Smooth muscle cell of the pulmonary artery (primary cell): ENCODE measurements at places on chromosomes 2 and 18. TPM values are rescaled to one million over a fixed set of nuclear protein-coding genes. Genes with fewer than 3 reads are reported as not detected.

TRIM54 gene
- total RNA-seq, result 0.10 TPM in 1 of 2 replicates, not detected in the other

MYCN gene
- total RNA-seq, result 0.07 TPM in 1 of 2 replicates, not detected in the other

TSPYL6 gene
- total RNA-seq, result not detected in 2 replicates

ABCG5 gene
- not detected in 2 replicates for total RNA-seq

FAM110C gene
- total RNA-seq, result 0.07 and 1.1 TPM in 2 replicates

PLB1 gene
- total RNA-seq, result 0.46 and 1.3 TPM in 2 replicates

GNLY gene
- total RNA-seq, result 0.07 TPM in 1 of 2 replicates, not detected in the other

TUBA4B gene
- total RNA-seq, result not detected in 2 replicates

HJURP gene
- 2.6 and 5.2 TPM in 2 replicates for total RNA-seq

SMYD1 gene
- total RNA-seq, result not detected in 2 replicates

POTEJ gene
- not detected in 2 replicates for total RNA-seq

KIAA2012 gene
- not detected in 2 replicates for total RNA-seq

HOXD9 gene
- total RNA-seq, result not detected in 2 replicates

ZNF521 gene
- total RNA-seq, result 17.5 and 20.7 TPM in 2 replicates

AUP1 gene
- 68.9 and 96.9 TPM in 2 replicates for total RNA-seq

TAF4B gene
- total RNA-seq, result 2.7 and 3.3 TPM in 2 replicates

THOC1 gene
- 26.1 and 26.2 TPM in 2 replicates for total RNA-seq

TNFAIP6 gene
- total RNA-seq, result 10.0 and 31.8 TPM in 2 replicates

MC2R gene
- total RNA-seq, result not detected in 2 replicates

GPC1 gene
- 150 and 191 TPM in 2 replicates for total RNA-seq

CD207 gene
- not detected in 2 replicates for total RNA-seq

NCL gene
- 148 and 236 TPM in 2 replicates for total RNA-seq

LIPG gene
- total RNA-seq, result 5.5 and 43.0 TPM in 2 replicates

FZD7 gene
- total RNA-seq, result 24.4 and 24.8 TPM in 2 replicates

CERS6 gene
- total RNA-seq, result 12.2 and 18.8 TPM in 2 replicates

TUBA3D gene
- total RNA-seq, result 0.10 TPM in 1 of 2 replicates, not detected in the other

SERPINB12 gene
- not detected in 2 replicates for total RNA-seq

ALLC gene
- not detected in 2 replicates for total RNA-seq

CHRNG gene
- total RNA-seq, result not detected in 2 replicates

LDLRAD4 gene
- total RNA-seq, result 0.39 and 1.8 TPM in 2 replicates

CCT4 gene
- 126 and 143 TPM in 2 replicates for total RNA-seq

EPB41L3 gene
- 0.69 and 3.6 TPM in 2 replicates for total RNA-seq

MFSD6 gene
- 4.6 and 12.9 TPM in 2 replicates for total RNA-seq

SCTR gene
- not detected in 2 replicates for total RNA-seq

IFT172 gene
- 38.3 and 43.3 TPM in 2 replicates for total RNA-seq

TTN gene
- 1.2 and 3.3 TPM in 2 replicates for total RNA-seq

SPR gene
- 17.9 and 27.4 TPM in 2 replicates for total RNA-seq

WNT10A gene
- total RNA-seq, result not detected in 2 replicates

RBKS gene
- 0.59 and 1.2 TPM in 2 replicates for total RNA-seq

SLC9A4 gene
- 0.03 TPM in 1 of 2 replicates, not detected in the other for total RNA-seq

PROKR1 gene
- total RNA-seq, result not detected in 2 replicates

KHK gene
- total RNA-seq, result 0.98 and 0.99 TPM in 2 replicates

OSBPL1A gene
- 29.3 and 38.6 TPM in 2 replicates for total RNA-seq

C2orf66 gene
- total RNA-seq, result 0.20 and 0.59 TPM in 2 replicates

COL6A3 gene
- total RNA-seq, result 2,074 and 3,484 TPM in 2 replicates

CTAGE1 gene
- 0.07 TPM in 1 of 2 replicates, not detected in the other for total RNA-seq

PCARE gene
- total RNA-seq, result not detected in 2 replicates

EPHA4 gene
- total RNA-seq, result 3.6 and 27.3 TPM in 2 replicates

TMEFF2 gene
- total RNA-seq, result 1.6 and 3.3 TPM in 2 replicates

TGFA gene
- total RNA-seq, result 0.13 and 2.8 TPM in 2 replicates

CIB4 gene
- total RNA-seq, result not detected in 2 replicates

L3MBTL4 gene
- 0.13 TPM in 1 of 2 replicates, not detected in the other for total RNA-seq

RAB11FIP5 gene
- 59.6 and 81.0 TPM in 2 replicates for total RNA-seq
